ENCODE measurements at places on chromosomes 3 and 15.

DNA sequence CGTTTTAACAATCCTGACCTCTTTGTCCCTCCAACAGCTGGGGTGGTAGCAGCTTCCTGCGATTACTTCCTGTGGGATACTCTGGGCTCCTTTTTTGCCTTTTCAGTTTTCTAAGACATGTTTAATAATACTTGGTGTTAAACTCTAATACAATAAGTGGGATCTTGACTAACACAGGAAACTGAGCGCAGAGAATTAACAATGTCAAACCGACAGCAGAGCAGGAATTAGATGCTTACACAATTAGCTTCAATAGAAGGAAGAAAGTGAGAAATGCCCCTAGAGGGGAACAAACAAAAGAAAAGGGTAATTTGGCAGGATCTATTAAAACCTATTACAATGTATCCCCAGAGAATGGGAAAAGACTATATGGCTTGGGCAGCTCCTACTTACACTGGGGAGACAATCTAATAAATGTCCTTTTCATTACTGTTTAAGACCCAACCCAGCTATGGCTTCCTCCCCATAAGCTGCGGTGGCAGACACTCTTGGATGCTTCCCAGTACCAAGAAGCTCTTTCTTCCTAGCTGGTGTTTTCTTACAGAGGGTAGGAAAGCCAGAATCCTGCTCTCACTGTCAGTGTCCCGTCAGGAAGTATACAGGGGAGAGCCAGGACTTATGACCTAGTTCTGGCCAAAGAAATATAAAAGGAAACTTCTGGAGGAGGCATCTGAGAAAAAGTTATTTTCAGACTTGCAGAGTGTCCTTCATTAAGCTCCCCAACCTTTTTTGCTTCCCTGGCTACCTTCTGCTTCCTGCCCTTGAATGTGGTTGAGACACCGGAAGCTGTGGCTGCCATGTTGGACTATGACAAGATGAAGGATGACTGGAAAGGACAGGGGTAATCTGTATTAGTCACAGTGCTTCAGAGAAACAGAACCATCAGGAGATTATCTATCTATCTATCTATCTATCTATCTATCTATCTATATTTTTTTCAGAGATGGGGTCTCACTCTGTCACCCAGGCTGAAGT is 194.1 kb upstream of the KBTBD8 start:
- no peak for DNase-seq

DNA sequence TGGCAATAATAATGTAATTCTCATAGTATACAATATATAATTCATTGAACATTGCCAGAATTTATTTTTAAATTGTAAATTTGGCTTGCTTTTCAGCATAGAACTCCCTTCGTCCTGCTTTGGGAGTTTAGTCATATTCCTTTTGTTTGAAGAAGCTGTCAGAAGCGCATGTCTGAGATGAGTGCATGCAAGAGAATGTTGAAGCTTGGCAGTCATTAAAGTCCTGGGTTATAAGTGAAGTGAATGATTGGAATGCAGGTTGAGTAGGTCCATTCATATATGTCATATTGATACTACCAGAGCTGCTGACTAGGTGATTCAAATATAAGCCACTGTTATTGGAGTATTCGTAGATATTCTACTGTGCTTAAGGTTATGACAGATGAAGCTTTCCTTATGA is 243.6 kb upstream of the MDFIC2 start:
- no peak for DNase-seq

DNA sequence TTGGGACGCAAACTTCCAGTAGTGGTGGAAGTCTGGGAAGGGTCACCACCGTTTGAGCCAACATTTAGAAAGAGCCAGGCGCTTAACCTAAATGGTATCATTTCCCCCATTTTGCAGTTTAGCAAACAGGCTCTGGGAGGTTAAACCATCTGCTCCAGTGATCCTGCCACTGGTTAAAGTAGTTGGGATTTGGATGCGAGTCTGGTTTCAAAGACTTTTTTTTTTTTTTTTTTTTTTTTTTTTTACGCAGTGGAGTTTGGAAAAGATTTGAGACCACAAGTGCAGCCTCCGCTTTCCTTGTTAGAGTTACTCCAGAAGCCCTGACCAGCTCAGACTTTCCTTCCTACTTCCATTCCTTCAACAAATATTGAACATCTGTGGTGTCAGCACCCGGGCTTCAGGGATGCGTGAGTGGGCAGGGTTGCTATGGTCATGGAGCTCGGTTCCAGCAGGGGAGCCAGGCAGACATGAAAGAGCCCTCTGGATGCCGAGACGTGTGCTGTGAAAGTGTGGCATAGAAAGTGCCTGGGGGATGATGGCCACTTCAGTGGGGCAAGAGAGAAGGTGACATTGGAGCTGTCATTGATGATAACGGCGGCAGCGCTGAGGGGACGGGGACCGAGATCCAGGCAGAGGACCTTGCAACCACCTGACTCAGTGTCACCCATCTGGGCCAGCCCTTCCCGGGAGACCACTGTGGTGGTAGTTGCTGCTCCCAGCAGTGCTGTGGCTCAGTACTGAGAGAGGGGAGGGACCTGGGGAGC is 1.1 kb upstream of the RNU6-1 start:
- no peak for DNase-seq

GRCh38 chr15:42139596-42139995 is 16.8 kb downstream of the PLA2G4F start:
- no peak for DNase-seq

DNA sequence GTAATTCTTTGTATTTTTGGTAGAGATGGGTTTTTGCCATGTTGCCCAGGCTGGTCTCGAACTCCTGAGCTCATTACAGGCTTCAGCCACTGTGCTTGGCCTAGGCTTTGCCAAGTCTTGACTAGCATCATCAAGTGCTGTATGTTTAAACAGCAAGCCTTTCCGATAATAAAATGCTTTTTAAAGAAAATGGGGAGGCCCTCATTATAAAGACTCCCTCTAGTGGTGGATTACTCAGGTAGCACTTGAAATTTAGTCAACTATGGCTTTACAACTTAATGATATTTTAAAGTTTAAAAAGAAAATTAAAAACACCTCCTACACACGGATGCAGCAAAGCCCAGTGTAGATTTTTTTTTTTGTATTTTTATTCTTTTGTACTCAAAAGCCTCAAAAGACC is 213.6 kb downstream of the GAP43 start:
- DNase-seq: no peak

GRCh38 chr3:182739619-182740018 is 53.7 kb upstream of the ATP11B start:
- DNase-seq: no peak

DNA sequence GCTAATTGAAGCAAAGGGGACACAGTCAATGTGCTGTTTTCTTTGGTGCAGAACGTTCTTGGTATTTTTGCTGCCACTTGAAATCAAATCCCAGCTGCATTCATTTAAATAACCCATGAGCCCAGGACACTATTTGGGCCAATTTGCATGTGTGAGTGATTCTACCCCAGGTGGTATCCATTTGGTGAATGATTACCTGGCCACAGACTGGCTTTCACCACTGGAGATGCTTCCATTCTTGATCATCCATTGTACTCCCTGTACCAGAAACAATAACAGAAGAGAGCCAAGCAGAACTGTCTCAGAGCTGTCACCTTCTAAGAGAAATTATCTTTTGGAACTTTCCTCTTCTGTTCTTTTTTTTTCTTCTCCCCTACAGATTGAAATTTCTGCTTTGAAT is 139.7 kb upstream of the RARB start:
- DNase-seq: no peak

DNA sequence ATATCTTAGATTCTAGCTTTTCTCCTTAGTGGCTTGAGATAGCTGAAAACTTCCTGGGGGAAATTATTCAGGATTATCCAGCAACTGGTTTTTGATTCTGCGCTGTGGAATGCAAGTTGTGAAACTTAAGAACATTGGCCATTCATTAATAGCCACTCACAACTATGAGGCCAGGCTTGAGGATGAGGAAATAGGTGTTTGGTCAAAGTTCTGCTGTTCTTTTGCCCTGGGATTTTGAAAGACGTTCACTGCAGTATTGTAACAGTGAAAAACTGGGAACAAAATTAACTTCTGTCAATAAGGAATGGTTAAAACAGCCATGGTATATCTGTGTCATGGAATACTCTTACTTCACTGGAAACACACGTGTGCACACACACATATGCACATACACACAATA is 44.1 kb downstream of the CTXND1 start:
- no peak for DNase-seq

- no peak for DNase-seq
Measured at GRCh38 chr3:13891492-13892073, 11.7 kb upstream of the WNT7A start.

GRCh38 chr3:188720215-188720614 is 451.6 kb upstream of the TPRG1 start:
- DNase-seq: no peak

- no peak for DNase-seq
Measured at GRCh38 chr3:23723930-23724329, 81.8 kb upstream of the UBE2E1 start.

DNA sequence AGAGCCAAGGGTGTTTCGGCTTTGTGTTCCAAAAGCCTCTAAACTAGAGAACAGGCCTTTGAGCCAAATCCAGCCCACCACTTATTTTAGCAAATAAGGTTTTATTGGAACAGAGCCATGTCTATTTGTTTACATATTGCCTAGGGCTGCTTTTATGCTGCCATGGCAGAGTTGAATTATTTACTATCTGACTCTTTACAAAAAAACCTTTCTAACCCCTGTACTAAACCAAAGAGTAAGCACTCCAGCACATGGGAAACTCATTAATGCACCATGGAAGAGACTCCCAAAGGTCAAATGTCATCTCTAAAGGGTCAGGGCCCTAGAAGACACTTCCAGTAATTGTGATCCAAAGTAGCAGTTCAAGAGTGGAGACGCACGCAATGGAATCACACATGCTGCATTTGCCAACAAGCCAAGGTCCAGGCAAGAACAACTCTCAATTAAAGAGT is 22.3 kb downstream of the OSBPL10 start:
- no peak for DNase-seq

- DNase-seq: no peak
Measured at GRCh38 chr3:13011573-13012220, 61.5 kb downstream of the IQSEC1 start.

- no peak for DNase-seq
Measured at GRCh38 chr3:6644070-6644929, 216.6 kb upstream of the GRM7 start.

GRCh38 chr15:39066677-39067076 is 502.1 kb upstream of the RASGRP1 start:
- no peak for DNase-seq

DNA sequence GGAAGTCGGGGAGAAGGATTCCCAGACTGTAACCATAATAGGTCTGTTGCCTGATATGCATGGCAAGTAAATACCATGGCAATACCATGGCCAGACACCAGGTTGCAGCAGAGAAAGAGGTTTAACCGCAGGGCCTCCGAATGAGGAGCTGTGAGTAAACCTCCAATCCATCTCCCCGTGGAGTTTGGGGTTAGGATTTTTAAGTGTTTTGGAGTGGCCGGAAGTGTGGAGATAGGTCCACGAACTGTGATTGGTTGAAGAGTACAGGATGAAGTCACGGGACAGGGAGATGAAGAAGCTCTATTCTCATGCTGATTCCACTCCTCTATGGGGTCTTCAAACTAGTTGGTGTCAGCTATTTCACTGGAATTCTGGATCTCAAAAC is 127.9 kb downstream of the ST8SIA2 start:
- peak; percentile 5 for DNase-seq

DNA sequence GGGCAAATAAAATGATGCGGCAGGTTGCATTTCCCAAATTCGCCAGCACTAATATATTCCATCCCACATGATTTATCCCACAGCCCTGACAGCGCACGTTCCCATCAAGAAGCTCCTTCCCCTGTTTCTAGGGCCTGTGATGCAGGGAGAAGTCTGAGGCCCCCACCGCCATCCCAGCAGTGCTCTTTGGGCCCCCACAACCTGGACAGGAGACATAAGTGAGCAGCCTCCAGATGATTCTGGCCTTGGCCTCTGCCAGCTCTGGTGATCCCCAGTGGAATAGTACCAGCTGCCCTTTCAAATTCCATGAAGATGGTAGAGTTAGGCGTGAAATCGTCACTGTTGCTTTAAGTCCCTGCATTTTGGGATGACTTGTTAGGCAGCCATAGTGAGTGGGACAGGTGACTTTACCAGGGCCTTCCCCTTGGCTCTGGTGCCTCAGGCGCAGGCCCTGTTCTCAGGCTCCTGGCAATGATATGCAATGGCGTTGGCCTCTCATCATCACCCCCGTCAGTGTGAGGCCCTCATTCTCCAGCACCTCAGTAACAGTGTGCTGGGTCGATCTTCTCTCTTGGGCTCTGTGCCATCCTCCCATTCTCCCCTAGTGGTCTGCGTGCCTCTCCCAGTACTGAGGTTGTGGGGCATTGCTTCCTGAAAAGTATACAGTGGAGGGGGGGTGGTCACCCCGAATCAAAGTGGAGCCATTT is 263.7 kb downstream of the OCA2 start:
- DNase-seq: no peak

DNA sequence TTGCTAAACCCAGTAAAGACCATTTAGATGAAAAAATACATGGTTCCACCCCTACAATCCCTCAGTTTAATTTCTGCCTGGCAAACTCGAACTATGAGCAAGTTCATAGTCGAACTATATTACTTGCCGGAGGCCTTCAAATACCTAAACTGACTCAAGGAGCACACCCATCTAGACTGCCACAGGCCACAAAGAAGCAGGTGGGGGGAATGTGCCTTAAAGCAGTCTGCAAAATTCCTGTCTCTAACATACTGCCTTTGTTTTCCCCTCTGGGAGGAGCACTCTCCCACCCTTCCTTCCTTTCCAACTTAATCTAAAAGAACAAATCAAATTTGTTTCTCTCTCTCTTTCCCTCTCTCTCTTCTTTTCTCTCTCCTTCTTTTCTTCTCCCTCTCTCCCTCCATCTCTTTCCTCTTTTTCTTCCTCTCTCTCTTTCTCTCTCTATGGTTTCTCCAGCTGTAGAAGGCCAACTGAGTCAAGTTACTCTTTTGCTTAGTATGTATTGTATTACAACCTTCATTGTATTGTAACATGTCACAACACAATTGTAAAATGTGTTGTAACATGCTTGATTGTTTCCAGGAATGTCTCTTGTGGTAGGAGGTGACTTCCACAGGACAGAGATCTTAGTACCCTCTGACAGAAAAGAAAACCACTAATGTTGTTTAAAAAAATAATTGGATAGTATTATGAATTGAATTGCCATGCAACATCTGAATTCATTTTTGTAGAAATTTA is 496.3 kb downstream of the ROBO2 start:
- DNase-seq: no peak

- no peak for DNase-seq
Measured at GRCh38 chr3:122555275-122556071, 8.6 kb downstream of the PARP9 start.

GRCh38 chr3:188296761-188297612 is 143.0 kb downstream of the LPP start:
- no peak for DNase-seq

DNA sequence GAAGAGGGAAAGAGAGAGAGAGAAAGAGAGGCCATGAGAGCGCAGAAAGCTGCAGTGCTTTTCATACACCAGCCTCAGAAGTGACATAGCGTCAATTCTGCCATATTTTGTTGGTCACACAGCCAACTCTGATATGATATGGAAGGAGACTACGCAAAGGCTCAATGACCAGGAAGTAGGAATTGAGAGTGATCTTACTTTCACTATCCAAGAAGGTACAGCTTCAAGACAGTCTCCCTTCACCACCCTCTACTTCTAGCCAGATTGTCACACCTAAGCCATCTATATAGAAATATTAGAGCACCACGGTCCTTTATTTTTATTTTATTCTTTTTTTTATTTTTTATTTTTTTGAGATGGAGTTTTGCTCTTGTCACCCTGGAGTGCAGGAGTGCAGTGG is 21.1 kb downstream of the PARP15 start:
- no peak for DNase-seq

GRCh38 chr3:112857526-112857925 is 10.9 kb upstream of the CD200R1L start:
- DNase-seq: peak; percentile 62

- DNase-seq: no peak
Measured at GRCh38 chr15:71683411-71684274, 126.7 kb upstream of the NR2E3 start.
